ENCODE measurements at places on chromosomes 12 and 14.

DNA sequence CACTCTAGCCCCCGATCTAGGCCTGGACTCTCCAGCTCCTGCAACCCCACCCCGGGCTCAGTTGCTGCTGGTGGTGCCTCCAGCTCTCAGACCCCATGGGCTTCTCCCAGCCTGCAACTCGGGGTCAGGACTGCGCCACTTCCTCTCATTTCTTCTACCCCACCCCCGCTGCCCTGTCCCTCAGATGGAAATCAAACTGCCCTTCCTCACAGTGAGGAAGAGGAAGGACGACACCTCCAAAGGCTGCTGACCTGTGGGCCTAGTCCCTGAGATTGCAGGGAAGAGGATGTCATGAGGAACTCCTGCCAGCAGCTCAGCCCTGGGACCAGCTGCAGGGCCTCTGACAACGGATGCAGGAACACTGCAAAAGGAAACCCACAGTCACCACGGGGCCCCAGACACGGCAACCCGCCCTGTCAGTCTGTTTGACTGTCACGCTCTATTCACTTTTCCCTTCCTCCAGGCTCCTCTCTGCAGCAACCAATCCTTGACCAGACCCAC, 29.3 kb upstream of the PNMA1 start:
- DNase-seq: no peak

DNA sequence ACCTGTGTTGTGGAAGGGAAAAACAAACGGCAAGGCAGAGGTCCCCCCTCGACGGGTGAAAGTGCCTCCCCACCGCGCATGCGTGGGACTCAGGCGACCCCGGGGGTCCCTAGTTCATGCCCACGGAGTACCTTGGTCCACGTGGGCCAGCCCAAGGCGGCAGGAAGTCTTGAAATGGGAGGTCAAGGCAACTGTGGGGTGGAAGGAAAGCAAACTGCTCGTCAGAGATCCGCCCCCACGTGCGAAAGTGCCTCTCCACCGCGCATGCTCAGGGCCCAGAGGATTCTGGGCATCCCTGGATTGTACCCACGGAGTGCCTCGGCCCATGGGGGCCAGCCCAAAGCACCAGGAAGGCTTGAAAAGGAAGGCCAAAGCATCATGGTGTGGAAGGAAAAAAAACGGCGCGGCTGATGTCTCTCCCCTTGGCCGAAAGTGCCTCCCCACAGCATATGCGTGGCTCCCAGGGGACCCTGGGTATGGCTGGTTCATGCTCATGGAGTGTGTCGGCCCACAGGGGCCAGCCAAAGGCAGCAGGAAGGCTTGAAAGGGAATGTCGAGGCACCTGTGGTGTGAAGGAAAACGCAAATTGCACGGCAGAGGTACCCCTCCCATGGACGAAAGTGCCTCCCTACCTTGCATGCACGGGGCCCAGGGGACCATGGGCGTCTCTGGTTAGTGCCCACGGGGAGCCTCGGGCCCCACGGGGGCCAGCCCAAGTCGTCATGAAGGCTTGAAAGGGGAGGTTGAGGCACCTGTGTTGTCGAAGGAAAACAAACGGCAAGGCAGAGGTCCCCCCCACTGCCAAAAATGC, 369.7 kb downstream of the ALG10 start:
- DNase-seq: no peak

DNA sequence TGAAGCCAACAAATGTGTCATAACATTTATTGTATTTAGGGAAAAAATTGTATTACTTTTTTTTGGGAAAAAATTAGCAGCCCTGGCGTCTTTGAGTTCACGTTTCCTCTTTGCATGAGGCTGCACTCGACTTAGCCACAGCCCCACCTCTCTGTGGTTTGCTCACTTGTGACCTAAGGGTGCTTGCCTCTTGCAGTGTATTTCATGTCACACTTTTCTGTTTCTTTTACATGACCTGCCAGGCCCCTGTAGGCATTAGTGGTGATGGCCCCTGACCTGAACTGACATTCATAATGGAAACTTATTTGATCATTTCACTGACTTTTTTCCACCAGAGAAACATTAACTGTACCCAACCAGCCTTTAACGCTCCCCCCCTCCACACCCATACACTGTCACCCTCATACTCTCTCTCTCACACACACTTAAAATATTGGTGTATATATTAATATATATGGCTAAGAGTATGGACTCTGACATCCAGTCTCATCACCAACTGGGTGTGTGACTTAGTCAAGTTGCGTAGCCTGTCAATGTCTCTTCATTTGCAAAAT, 122.9 kb downstream of the PRKCH start:
- DNase-seq: no peak

GRCh38 chr12:6810758-6811157, 10.9 kb upstream of the GPR162 start:
- no peak for DNase-seq

DNA sequence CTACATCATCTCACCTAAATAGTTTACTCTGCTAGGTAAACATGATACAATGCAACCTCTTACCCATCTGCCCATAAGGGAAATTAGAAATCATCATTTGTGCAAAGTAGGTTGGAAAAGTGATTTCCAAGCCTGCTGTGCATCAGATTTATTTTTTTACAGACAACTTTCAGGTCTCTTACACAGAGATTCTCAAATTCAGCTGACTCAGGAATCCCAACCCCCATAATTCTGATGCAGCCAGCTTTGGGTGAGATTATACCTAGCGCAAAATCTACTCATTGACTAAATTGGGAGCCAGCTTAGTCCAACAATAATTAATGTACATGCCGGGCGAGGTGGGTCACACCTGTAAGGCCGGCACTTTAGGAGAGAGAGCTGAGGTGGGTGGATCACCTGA, 8.5 kb downstream of the SLC2A3 start:
- DNase-seq: no peak

GRCh38 chr14:91349481-91350074, 68.0 kb downstream of the CCDC88C start:
- no peak for DNase-seq

- DNase-seq: no peak
Observed at GRCh38 chr14:63881926-63882325, 29.1 kb downstream of the SYNE2 start.

DNA sequence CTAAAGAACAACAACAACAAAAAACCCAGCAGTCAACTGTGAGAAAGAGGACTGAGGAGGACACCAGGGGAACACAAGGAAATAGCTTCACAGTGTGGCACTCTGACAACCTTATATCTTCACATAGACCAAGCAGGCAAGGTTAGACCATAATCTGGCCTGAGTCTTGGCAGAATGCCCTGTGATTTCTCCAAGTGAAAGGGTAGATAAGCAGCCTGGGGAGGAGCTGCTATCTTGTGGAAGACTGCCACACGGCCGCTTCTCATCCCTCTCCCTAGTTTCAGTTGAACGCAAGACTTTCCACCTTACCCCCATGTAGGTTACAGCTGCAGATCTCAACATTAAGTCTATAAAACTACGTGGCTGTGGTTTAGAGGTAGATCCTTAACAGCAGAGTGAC, 3.7 kb downstream of the SLC25A21 start:
- DNase-seq: no peak
